ENCODE measurements at places on chromosomes 6 and 20.

- DNase-seq: no peak
These were observed 270.0 kb downstream of the CDH26 start for GRCh38 chr20:60228255-60228654.

- no peak for DNase-seq
These were observed 10.7 kb downstream of the TUBB start for GRCh38 chr6:30730601-30731435.

GRCh38 chr6:145155873-145156782 is 579.2 kb downstream of the EPM2A start:
- DNase-seq: no peak

GRCh38 chr6:150775415-150776203 is 89.9 kb upstream of the MTHFD1L start:
- no peak for DNase-seq

GRCh38 chr6:164068527-164068926 is 654.0 kb downstream of the QKI start:
- no peak for DNase-seq

DNA sequence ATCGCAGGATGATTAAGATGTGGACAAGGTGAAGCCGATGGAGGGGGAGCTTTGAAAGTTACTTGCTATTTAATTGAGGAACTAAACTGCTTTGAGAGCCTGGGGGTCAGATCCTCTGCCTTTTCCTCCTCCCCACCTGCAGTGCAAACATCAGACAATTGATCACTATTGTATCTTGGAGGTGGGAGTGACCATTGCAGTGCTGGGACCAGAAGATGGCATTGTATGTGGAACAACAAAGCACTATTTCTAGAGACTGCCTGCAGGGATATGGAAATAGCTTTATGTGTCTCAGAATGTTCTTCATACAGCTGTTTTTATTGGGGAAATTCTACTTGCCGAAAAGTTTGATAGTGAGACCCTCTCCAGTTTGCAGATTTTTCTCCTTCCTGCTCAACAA is 4.2 kb downstream of the MOG start:
- DNase-seq: no peak
